Right ventricle myocardium superior (tissue), 1 donor: ENCODE measurements at places on chromosomes 1 and 21. TPM values are rescaled to one million over a fixed set of nuclear protein-coding genes. Genes with fewer than 3 reads are reported as not detected.
A peak's percentile ranks its signal among the peaks of the same experiment; 100 is the strongest.

PPIE gene
- 27.9 TPM for total RNA-seq

TRIM63 gene
- 229 TPM for total RNA-seq

TFF1 gene
- not detected for total RNA-seq

TTLL7 gene
- total RNA-seq = 3.6 TPM

BSND gene
- total RNA-seq = not detected

PCSK9 gene
- not detected for total RNA-seq

ILDR2 gene
- total RNA-seq = 4.1 TPM

PTTG1IP gene
- 133 TPM for total RNA-seq

NTMT2 gene
- 4.1 TPM for total RNA-seq

ATG4C gene
- 11.5 TPM for total RNA-seq

GJA9 gene
- not detected for total RNA-seq

IL20 gene
- not detected for total RNA-seq

GRCh38 chr1:101953623-101954022, 43.1 kb downstream of the OLFM3 start:
- DNase-seq = no peak

DNA sequence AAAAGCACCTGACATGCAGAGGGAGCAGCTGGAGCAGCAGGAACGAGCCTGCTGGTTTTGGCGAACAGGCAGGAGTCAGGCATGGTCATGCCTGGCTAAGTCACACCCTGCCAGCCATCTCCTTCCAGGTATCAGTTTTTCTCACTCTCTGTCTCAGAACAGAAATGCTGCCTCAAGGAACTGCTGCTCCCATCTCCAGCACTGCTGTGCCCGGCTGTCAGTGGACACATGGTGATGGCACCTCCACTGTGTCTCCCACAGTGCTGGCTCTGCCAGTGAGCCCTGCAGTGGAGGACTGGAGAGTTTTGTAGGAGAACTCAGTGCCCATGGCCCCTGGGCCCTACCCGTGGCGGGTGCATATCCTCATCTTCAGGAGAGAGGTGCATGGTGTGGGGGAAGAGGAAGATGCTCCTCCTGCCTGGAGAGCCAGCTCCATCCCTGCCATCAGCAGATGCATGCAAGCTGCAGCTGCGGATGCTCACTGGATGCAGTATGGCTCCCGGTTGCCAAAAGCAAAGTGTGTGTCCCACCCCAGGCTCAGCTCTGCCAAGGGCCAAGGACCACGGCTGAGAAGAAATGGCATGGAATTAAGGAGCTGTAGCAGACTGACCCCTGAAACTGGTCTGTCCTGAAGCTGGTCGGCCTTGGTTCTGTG, 114.7 kb downstream of the GRIK3 start:
- no peak for DNase-seq

GRCh38 chr1:214464445-214465287, 86.7 kb downstream of the PTPN14 start:
- DNase-seq = no peak

DNA sequence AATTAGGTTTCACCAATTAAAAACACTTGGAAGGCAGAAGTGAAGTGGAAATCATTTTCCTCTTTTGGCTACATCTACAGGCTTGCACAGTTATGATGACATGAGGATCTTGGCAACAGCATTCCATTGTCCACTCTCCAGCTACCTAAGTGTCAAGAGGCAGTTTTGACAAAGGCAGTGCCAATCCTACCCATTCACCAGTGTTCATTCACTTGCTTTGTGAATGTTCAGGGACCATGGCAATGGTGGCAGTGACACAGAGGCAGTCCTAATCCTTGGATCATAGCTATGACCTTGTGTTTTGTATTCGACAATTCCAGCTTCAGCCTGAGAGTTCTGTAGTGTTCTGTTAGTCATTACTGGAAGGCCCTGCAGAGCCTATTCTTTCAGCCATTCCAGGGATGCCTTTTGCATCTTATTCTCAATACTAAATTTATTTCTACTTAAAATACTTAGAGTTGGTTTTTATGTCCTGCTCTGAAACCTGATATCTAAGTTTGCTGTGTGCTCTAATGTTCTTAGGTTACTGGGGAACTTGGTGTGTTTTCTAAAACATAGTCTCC, 36.7 kb downstream of the CRB1 start:
- no peak for DNase-seq

DNA sequence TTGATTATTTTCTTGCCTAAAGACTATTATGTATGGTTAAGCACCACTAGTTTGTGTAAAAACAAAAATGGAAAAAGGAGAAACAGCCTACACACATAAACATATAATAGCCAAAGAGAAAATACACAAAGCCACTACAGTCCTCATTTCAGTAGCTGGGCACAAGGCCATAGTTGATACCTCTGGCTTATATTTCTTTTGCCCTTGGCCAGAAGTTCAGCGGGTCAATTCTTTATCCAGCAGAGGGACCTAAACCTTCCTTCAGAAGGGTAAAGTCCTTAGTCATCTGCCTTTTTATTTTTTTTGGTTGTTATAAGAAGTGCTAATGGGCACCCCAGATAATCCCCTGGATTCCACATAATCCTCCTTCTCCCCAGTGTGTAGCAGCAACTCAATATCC, 134.1 kb downstream of the PIGK start:
- DNase-seq = no peak

DNA sequence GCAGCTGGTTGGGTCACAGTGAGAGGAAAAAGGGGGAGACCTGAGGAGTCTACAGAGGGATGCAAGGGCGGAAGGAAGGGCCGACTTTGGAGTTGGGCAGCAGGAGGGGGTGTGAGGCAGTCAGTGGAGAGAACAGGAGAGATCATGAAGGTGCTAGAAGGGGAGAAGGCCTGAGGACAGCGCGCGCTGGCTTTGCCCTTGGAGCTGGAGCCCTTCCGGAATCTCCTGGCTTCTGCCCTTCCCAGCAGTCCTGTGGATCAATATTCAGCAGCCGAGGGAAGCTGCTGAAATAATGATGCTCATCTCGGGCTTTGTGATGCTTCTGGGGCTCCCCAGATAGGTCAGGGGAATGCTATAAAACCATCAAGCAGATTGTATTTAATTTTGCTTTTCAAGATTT, 26.7 kb downstream of the SLC37A1 start:
- peak; percentile 24 for DNase-seq

DNA sequence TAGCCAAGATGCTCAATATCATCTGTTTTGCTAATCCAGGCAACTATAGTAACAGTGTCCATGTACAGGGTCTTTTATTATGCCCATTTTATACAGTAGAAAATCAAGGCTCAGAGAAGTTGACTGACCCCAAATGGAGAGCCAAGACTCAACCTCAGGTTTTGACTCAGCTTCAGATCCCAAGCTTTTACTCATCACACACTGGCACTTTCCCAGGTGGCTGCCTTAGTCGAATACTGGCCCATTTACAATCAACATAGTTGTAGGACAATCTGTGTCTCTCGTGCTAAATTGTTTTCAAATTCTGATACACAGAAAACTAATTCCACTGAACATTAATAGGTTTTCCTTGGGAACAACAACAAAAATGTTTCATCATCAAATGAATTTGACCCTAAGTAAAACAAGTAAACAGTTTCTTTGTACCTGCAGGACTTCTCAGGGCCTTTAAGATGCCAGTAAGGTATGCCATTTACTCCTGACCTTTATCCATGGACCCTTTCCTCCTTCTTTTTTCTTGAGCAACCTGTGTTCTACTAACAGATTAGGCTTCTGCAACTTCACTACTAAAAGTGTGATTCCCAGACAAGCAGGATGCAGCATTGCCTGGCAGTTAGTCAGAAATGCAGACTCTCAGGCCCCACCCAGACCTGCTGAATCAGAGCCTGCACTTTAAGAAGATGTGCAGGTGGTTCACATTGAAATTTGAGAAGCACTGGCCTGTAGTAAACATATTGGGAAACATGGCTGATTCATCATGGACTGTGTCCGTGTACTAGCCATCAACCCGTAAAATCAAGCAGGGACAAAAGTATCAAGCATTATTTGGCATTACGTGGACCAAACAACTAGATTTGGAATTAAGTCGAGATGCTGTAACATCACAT, 128.8 kb downstream of the RRAGC start:
- no peak for DNase-seq

GRCh38 chr1:183604038-183604808, 14.0 kb upstream of the NCF2 start:
- DNase-seq = peak; percentile 53

DNA sequence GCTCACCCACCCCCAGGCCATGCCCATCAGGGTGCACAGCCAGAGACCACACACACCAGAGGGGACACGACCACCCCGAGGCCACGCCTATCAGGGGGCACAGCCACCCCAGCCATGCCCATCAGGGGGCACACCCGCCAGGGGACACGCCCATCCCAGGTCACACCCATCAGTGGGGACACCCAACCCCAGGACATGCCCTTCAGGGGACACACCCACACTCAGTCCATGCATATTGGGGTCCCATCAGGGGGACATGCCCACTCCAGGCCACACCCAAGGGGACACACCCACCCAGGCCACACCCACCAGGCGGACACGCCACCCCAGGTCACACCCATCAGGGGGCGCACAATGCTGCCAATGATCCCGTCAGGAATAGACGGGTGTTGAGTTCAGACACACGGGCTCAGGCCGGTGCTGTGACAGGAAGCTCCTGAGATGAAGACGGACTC, 20.7 kb downstream of the MCM3AP start:
- no peak for DNase-seq

DNA sequence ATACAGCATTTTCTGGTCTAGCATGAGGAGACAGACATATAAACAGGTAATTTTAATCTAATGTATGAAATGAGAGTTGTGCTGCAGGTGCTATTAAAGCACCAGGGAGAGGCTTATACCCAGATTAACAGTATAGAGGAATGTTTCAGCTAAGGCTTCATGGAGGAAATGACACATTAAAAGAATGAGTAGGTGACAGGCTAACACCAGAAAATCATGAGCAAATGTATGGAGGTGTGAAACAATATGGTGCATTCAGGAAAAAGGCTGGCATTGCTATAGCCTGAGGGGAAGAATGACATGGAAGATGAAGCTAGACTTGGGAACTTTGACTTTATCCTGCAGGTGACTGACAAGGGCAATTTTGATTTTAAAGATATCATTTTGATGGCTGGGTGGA, 7.0 kb downstream of the ARPC5 start:
- DNase-seq = no peak

DNA sequence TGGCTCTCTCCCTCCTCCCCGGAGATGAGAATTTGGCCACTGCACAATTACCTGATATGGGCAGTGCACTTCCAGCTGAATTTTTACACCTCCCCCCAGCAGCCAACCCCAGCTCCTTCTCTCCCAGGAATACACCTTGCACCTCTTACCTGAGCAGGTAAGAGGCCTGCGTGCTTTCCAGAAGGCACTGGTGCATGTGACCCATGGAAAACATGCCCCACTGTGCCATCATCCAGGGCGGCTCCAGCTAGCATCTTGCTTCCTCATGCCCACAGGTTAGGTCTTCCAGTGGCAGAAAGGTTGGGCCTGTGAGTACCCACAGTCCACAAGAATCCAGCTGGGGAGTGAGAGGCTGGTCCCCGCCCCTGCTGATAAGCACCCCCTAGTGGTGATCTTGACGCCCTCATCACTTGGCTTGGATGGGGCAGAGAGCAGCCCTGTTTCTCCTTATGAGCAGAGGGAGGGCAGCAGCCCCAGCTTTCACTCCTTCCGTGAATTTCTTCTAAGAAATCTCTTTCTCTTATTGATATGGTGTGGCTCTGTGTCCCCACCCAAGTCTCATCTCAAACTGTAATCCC, 57.8 kb downstream of the EDARADD start:
- no peak for DNase-seq

DNA sequence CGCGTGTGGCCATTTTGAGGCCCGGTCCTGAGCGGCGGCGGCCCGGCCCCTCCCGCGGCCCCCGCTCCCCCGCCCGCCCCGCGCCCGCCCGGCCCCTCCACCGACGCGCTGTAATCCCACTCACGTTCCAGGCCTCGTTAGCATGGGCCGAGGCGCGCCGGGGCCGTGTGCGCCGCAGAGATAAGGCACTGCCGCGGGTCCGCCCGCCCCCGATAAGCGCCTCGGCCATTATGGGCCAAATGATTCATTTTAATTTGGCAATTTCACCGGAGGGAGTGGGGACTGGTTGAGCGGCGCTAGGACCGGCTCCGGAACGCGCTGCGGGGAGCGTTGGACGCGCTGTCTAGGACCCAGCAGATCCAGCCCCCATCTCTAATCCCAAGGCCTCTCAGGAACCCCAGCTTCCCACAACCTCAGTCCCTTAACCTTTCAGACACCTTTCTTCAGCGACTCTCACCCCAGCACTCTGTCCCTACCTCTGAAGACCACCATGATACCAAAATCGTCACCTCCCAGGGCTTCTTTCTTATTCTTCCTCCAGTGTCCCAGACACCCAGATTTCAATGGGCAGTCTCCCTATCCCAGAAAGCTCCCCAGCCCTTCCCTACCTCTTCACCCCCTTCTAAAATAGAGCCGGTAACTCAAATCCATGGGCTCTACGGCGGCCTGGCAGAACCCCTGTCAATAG, at the start of gene TAL1:
TSS of gene TAL1 (minus strand) at position 39 of the 688 bp plus-strand sequence. CDS start 6,337 bp downstream, outside the sequence.
- no peak for DNase-seq

GRCh38 chr1:234143681-234144080, 229.6 kb upstream of the COA6 start:
- no peak for DNase-seq

GRCh38 chr1:243396876-243397275, 141.0 kb downstream of the SDCCAG8 start:
- no peak for DNase-seq

- no peak for DNase-seq
Measured at GRCh38 chr1:9542430-9542829, 3.2 kb downstream of the SLC25A33 start.

DNA sequence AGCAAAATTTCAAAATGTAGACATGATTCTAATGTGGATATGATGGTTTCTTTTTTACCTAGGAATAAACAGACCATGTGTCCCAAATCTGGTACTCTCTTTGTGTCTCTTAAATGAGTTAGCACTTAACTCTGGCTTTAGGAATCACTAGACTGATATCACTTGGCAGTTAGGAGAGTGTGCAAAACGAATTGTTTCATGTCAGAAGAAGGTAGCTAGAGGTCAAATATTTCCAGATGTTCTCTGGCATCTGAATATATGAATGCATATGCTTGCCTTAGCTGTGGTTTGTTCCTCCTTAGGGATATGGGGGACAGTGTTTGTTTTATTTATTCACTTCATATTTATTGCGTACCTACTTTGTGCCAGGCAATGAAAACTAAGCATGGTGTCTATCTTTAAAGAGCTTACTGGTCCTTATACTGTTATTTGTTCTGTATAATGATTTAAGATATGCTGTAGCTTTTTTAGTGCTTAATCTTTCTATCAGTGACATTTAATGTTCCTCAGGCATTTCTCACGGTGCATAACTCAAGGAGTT, 65.2 kb downstream of the LRRC8C start:
- DNase-seq = no peak

DNA sequence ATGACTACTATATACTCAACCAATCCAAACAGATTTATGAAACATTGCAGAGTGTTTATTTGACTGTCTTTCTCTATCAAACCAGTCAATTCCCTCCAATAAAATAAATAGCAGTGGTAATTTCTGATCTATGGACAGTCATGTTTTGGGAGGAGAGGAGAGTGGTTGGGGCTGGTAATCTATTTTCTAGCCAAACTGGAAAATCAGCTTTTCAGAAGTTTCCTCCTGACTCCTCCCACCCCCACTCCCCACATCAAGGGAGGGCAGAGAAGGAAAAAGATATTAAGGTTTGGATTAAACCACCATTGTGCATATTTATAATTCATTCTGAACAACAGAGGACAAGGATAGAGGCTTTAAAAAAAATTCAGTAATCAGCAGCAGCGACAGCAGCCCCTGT, 69.4 kb upstream of the SOX13 start:
- no peak for DNase-seq

GRCh38 chr1:2340086-2340917, 51.1 kb downstream of the MORN1 start:
- DNase-seq = peak; percentile 22
